Choroid plexus epithelial cell (primary cell): ENCODE measurements at places on chromosomes 6 and 20.
A peak's percentile ranks its signal among the peaks of the same experiment; 100 is the strongest.

- peak; percentile 44 for DNase-seq
Observed at GRCh38 chr6:84508981-84509380, 255.4 kb downstream of the TBX18 start.

GRCh38 chr20:44979090-44979621, 12.8 kb downstream of the STK4 start:
- peak; percentile 81 for DNase-seq

DNA sequence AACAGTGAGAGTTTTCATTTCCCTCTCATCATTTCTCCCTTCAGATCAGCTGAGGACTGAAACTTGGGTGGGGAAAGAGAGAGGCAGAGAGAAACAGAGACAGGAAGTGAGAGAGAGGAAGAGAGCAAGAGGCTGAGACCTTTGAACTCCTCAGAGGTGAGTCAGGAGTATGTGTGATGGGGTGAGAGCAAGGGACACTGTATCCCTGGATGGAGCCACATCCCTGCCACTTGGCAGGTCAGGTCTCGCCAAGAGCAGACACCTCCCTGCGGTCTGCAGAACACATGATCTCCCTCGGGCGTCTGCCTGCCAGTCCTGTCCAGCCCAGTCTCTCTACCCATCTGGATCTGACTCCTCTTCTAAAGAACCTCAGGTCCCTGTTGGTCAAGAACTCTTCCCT, 62.7 kb upstream of the SYNDIG1 start:
- peak; percentile 20 for DNase-seq

DNA sequence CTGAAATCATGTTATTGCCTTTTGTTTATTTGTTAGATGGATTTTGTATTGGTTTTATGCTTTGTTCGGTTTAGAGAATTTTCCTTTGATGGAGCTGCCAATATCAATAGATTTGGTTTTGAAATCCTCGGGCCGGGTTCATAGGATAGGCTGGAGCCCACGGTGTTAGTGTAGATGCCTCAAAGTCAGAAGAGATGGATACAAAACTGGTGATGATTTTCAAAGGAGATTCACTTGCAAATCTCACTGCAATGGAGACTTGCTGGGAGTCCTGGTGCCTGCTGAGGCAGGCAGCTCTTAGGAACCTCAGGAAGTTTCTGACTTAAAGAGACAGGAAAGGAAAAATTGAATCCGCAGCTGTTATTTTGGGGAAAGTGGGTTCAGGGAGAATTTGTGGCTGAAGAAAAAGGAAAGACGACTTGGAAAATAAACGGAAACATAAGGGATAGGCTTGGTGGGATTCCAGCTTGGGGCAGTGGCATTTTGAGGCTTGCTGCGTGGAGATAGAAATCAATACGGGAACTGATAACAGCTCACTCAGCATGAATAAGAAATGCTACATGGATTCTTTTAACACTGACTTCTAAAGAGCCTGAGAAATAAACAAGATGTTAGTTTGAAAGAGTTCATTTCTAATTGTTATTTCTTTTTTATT, 241.6 kb downstream of the PHACTR1 start:
- DNase-seq: peak; percentile 48

DNA sequence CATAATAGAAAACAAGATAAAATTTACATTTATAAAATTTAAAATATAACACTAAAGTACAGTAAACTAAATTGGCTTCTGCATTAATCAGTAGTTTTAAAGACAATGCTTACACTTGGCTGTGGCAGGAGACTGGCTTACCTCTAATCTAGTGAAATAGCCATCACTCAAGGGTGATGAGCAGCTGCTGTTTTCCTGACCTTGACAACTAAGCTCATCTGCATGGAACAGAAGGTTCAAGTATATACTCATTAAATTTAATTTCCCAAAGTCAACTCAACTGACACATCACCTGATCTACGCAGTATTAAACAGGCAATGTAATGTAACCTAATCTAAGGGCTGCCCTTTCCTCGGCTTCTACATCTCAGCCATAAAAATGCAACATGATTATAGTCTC, 14.5 kb downstream of the TMX4 start:
- DNase-seq: no peak

DNA sequence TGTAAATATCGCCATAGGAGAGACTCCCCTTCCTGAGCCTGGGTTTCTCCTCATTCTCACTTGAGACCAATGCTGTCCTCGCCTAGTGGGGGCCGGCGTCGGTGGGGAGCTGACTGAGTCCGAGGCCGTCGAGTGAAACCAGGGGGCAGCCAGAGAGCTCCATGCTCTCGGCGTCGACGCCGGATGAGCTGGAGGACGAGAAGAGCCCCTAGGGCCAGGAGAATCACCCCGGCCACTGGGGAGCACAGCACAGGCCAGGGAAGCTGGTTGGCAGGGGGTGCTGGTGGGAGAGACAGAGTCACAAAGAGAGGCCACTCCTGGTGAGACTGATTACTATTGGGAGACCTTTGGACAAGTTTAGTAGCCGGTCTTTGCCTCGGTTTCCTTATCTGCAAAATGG, 6.4 kb upstream of the GPSM3 start:
- DNase-seq: no peak

DNA sequence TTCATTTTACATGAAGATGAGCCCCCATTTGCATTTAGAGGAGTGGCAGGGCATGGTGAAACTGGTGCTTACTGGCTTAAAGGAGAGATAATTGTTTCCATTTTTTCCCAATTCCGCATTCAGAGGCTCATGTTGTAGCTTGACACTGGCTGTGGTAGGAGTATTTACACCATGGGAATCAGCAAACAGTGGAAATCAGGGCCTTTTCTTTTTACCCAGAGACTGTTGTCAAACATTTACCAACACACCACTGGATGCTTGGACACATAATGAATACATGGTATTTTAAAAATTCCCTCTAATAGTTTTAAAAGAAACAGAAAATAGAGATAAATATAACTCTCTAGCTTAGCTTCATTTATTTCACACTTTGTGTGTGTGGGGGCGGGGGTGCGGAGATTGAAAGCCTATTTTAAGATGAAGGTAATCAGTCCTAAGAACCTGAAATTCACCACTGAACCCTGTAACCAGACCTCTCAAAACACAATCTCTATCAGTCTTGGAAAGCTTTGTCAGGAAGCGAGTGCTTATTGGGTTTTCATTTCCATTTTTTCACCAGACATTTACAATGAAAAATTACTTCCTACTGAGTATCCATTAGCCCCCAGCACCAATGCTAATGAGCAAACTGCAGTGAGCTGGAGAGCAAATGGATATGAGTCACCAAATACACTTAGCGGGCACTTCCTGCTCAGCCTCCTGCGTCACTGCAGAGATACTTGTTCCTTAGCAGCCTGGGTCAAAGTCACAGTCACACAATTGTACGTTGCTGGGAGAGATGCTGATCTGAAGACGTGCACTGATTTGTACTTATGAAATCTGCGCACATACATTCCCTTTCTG, 532.0 kb downstream of the BCKDHB start:
- peak; percentile 97 for DNase-seq
